Psoas muscle (tissue), 8 donors: ENCODE measurements at places on chromosomes 2 and 18. TPM values are rescaled to one million over a fixed set of nuclear protein-coding genes. Genes with fewer than 3 reads are reported as not detected.

UGT1A3 gene
- not detected for total RNA-seq

GRCh38 chr2:160402997-160403979 lies 90.3 kb downstream of the RBMS1 start:
- DNase-seq: no peak

CCDC85A gene
- 1.8 TPM for total RNA-seq

DNA sequence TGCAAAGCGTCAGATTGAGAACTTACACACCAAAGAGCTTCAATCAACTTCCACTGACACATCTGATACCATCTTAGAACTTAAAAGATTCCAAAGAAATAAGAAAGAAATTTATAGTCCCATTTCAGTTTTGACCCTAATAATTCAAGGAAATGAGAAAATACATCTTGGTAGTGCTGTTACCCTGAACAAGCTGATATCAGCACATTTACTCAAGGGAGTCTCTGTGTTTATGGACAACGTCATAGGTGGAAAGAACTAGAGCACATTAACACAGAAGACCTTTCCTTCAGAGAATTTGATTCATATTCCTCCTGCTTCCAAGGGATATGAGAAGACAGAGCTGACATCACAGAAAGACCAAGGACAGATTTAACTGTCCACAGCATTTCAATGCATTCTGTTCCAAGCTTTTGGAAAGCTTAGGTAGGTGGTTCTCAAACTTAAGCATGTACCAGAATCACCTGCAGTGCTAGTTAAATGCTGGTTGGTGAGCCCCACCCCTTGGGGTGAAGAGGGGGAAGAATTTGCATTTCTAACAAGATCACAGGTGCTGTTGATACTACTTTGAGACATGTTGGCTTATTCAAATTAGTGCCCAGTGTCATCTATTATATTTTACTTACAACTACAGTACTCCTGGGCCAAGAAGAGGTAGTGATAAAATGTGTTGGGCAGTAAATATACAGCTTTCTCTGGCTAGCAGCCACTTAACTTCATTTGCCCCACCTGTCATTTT lies 59.8 kb downstream of the LDAH start:
- no peak for DNase-seq

DNAJC5G gene
- total RNA-seq: not detected

- DNase-seq: no peak
Observed at GRCh38 chr2:138391946-138392345, 109.6 kb upstream of the SPOPL start.

DNA sequence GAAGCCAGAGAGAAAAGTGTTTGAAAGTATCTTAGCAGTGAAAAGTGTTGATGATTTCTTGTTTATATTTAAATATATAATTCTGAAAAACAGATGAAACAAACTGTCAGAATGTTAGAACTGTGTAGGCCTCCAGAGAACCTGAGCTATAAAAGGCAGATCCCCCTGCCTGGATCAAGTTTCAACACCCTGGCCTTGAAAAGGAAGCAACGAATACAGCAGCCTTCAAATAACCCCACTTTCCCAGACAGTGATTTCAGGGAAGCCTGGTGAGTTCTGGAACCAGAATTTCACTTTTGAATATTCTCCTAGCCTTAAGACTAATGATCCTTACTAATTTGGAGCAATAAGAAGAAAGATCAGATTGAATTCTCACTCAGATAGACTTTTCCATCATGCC lies 13.3 kb upstream of the TRIM43 start:
- DNase-seq: no peak

DNA sequence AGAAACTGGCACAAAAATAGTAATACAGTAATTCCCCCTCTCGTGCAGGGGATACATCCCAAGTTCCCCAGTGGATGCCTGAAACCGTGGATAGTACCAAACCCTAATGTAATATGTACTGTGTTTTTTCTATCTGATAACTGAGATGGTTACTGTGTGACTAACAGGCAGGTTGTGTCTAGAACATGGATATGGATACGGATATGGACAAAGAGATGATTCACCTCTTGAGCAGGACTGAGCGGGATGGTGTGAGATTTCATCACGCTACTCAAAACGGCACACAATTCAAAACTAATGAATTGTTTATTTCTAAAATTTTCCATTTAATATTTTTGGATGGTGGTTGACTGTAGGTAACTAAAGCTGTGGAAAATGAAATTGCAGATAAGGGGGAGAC lies 3.4 kb downstream of the MBD1 start:
- DNase-seq: no peak

ANKRD30B gene
- not detected for total RNA-seq

LRP2 gene
- total RNA-seq: not detected

DNA sequence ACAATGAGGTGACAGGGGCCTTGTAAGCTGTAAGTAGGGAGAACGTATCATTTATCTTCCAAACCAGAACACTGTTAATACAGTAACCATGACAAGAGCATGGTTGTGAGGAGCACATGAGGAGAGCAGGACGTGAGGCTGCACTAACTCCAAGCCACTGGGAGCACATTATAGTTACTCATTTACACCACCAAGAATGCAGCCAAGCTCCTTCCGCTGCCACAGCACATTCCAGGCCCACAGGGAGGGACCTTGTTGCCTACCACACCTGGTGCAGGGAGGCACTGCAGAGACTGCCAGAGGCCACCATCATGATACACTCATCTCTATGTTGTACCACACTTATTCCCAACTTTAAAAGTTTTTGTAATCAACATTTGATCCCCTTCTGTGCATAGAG lies 13.5 kb upstream of the SFXN5 start:
- no peak for DNase-seq
